ENCODE measurements at places on chromosomes 5 and 9.
A peak's percentile ranks its signal among the peaks of the same experiment; 100 is the strongest.

DNA sequence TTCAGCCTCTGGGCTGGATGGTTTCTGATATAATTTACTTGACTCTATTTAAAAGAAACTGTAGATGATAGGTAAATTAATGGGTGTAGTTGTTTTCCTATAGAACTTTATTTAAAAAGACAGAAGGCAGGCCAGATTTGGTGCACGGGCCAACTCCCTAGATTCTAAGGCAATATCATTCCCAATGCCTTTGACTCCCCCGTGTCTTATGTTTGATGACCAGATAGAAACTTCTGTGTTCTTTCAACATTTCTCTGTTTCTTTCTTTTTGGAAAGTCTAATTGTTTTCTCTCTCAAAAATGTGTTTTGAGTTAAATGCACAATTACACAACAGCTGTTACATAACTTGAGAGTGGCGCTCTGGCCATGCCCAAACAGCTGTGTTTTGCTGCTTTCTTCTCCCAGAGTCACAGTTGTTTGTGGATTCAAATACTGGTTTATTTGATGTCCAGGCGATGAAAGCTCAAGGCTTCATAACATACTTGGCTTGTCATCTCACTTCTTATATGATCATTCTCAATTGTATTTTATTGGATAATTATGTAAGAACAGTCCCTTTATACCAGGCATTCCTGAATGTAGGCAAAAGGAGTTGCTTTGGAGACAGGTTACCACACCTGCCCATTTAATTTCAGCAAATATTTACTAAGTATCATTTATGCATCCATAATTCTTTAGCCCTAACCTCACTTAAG lies 1.7 kb upstream of the ALDH1A1 start:
- ATAC-seq = no peak

- ATAC-seq = no peak
These were observed 414.1 kb upstream of the CLINT1 start for GRCh38 chr5:158273035-158273434.

DNA sequence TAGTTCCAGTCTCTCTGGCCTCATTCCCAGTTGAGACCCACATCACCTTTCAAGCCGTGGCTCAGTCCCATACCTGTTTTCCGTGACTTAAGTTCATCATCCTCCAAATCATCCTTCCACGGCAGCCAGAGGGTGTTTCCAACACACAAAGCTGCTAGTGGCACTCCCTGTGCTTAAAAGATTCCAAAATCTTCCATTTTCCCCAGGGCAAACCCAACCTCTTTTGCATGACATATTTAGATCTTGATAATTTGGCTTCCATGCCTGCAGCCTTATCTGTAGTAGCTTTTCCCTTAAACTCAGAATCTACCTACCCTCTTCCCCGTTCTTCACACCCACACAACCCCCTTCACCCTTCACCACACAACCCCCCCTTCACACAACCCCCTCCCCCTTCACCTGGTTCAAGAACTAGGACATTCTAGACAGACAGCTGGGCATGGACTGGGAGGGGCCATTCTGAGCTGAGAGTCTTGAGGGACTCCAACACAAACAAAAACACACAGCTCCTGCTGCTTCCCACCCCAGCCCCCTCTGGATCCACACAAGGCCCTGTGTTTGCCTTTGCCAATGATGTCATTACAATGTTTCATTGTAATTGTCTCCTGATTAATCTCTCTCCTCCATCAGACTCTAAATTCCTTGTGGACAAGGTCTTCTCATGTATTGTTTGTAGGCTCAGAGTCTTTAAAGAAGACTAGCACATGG lies 268.2 kb downstream of the SH3GL2 start:
- no peak for ATAC-seq

DNA sequence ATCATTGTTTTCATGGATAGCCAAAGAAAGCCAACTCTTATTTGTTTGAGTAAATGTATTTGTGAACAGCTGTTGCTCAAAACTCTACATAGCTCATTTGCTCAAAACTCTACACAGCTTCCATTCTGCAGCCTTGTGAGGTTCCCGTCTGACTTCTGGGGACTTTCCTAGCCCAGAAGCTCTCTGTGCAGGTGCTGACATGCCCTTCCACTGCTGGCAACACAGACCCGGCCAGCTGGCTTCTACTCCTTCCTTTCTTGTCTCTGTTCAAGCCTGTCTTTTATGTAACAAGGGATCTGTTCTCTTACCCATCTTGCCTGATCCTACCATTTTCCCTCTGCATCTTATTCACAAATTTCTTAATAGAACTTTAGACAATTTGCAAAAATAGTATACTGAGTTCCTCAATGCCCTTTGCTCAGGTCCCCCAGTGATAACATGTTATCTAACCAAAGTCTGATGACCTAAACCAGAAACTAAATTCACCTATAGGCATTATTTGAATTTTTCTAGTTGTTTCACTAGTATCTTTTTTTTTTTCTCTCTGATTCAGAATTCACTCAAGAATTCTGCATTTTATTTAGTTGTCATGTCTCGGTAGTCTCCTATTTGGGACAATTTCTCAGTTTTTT lies 556.5 kb upstream of the SEMA6A start:
- no peak for ATAC-seq

GRCh38 chr5:173887610-173888472 lies at the start of gene CPEB4:
Gene CPEB4, plus strand, starts transcription at chr5:173888349. Its CDS starts 1,385 bp downstream, at chr5:173889734.
- ATAC-seq = peak; percentile 98

- ATAC-seq = no peak
These were observed 459.0 kb upstream of the KLF4 start for GRCh38 chr9:107948601-107949000.

DNA sequence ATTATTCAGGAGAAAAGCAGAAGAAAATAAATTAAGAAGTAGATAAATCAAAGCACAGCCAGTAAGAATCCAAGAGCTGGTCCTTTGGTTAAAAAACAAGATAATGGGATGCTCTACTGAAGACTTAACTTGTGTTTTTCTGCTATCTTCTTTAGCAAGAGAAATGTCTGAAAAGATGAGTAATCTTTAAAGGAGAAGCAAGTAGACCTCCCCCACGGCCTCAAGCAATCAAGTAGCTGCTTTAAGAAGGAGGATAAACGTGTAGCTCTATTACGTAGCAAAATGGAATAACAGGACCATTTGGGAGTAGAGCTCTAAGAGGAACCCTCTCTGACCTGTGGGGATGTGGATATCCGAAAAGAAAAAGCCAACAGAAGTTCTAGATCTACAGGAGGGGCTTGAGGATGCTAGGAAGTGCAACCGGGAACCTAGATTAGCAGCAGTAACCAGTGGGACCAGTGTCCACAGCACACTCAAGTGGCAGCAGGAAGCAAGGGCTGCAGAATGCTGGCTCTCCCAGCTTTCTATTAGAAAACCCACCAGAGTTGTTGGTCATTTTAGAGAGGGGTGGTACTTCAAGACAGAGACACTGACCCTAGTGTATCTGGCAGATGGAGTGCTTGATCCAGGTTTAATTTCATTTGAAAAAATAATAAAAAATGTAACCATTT lies 185.4 kb downstream of the GABBR2 start:
- no peak for ATAC-seq

GRCh38 chr5:137629646-137630045 lies 106.2 kb downstream of the KLHL3 start:
- ATAC-seq = peak; percentile 98

DNA sequence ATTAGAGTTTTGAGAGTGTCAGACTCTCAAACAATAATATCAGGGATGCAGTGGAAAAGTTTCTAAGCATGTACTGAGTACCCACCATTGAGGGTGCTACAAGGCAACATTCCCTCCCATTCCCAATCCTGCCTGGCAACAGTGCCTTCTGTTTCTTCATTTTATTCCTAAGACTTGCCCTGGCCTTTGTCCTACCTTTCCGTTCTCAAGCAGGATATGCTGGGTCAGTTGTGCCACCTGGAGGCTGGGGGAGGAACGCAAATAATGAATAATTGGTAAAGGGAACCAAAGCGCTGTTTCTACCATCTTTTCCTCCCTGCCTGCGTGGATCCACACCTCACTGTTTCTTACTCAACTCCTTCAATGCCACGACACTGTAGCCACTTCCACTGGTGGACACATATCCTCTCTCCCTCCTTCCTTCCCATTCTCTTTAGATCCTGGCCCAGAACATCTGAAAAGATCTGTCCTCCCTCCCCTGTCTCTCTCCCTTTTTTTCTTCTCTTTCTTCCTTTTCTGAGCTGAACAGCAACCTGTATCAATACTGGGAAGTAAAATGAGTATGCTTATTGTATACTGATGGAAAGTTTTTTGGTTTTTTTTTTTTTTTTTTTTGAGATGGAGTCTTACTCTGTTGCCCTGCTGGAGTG lies 149.5 kb downstream of the C9orf152 start:
- peak; percentile 86 for ATAC-seq

DNA sequence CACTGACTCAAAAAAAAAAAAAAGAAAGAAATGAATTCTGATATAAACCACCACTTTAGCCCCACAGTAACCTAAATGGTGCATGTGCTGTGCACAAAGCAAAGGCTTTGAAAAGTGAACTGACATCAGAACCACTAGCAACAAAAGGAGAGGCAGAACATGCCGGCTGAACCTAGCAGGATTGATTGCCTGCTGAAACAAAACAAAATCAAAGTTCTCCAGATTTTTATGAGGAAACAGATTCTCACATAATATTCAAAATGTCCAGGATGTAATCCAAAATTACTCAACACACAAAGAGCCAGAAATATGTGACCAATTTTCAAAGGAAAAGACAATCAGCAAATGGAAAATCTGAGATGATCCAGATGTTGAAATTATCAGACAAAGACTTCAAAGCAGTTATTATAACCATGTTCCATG lies 37.9 kb downstream of the UBTD2 start:
- no peak for ATAC-seq

DNA sequence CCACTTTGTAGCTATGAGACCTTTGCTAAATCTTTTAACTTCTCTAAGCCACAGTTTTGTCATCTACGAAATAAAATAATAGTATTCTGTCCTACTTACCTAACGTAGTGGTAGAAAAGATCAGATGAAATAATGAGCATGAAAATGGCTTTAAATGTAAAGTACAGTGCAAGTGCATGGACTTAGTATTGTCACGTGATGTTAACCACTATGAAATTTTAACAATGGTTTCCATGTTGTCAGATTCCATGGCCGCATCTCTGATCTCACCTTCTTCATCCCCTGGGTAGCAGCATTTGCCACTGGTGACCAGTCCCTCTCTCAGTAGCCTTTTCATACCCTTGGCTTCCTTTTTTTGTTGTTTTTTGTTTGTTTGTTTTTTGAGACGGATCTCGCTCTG lies 45.9 kb downstream of the DNAH5 start:
- no peak for ATAC-seq

DNA sequence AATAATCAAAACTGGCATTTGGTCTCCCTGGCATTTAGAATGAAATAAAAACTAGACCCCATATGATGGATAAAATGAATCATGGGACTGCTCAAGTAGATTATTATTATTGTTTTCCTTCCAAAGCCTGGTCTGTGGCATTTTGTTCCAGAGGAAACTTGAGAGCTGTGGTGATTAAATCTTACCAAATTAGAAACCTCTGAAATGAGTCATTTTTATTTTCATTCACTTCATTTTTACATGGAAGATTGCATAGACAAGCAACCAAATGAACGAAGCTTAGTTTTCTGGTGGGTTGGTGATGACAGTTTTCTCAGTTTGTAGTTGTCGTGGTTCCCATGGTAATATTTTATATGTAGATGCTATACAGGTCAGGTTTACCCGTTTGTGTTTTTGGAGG lies 23.4 kb downstream of the PAM start:
- peak; percentile 77 for ATAC-seq

DNA sequence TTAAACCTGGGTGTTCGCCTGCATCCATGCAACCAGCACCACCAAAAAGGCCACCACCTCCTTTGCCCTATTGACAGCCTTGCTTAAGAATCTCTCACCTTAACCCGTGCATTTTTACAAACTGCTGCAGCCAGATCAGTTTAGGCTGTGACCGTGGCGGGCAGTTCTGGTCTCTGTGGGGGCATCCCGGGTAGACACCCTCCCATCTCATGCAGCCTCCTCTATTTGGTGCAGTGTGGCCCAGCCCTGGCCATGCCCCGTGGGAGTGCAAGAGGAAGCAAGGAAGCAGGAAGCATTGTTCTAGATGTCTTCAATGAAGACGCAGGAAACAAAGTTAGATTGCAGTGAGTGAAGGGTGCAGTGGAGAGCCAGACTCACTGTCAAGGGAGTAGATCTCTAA lies 108.8 kb upstream of the MVB12B start:
- ATAC-seq = no peak

DNA sequence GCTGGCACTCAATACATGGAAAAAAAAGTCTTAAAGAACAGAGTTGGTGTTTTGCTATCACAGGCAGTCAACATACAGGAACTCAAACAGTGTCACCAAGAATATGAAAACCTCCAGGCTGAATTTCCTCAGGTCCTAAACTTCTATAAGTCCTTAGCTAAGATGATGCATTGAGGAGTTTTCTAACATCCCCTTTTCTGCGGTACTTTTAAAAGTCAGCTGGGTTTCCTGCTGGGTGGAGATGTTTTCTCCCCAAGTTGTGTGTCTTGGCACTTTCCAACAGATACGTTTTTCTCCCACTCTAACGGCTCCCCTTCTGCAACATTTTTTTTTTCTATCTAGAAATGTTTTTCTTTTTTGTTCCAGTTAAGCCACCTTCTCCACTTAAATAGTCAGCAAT lies 244.8 kb upstream of the HAPLN1 start:
- ATAC-seq = no peak

GRCh38 chr5:96026406-96027041 lies 64.9 kb upstream of the ELL2 start:
- ATAC-seq = peak; percentile 56

DNA sequence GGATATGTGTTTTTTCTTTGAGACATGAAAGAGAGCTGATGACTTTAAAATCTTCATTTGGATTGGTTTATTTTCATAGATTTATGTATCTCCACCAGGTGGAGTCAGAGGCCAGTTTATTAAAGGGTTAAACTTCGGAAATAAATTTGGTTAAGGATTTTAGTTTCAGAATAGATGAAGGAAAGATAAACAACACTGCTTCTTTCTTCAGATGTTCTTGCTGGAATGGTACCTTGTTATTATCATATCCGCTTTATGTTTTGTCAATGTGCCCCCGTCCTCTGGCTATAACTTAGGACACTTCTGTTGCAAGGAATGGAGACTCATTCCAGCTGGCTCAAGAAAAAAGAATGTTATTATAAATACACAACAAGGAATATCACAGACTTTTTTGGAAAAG lies 81.2 kb downstream of the ALDH1A1 start:
- no peak for ATAC-seq

- no peak for ATAC-seq
These were observed 785 bp upstream of the P4HA2 start for GRCh38 chr5:132228241-132229035.

- ATAC-seq = no peak
These were observed 231.6 kb upstream of the ANKH start for GRCh38 chr5:15103130-15103529.

GRCh38 chr5:121967187-121967586 lies 5.4 kb downstream of the SRFBP1 start:
- ATAC-seq = no peak

DNA sequence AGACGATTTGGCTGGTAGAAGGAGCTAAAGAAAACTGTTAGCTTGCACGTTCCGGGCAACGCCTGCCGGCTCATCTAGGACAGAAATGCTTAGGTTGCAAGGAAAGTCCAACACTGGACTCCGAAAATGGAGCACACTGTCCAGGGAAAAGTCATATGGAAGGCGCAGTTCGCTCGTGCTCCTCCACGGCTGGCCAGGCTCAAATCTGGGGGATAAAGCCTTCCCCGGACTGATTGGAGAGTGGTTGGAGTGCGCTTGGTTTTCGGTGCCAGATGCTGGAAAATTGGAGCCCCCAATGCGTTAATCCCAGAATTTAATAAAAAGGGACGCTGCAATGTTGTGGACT lies 955 bp downstream of the CDH6 start:
- ATAC-seq = peak; percentile 40

Measured in SK-N-SH treated with all-trans-retinoic acid at 6 μM for 48 hours (cell line).